ENCODE measurements at places on chromosomes 11 and 22. TPM values are rescaled to one million over a fixed set of nuclear protein-coding genes. Genes with fewer than 3 reads are reported as not detected.
A peak's percentile ranks its signal among the peaks of the same experiment; 100 is the strongest.

- no peaks in the 10 kb centered on the region for H3K36me3 ChIP-seq
- H3K27me3 ChIP-seq: no peaks in the 10 kb centered on the region
- H3K4me1 ChIP-seq: no peaks in the 10 kb centered on the region
- no peak overlapping the region for H3K4me3 ChIP-seq
These were observed 14.2 kb downstream of the OR52A5 start for GRCh38 chr11:5123802-5124521.

DNA sequence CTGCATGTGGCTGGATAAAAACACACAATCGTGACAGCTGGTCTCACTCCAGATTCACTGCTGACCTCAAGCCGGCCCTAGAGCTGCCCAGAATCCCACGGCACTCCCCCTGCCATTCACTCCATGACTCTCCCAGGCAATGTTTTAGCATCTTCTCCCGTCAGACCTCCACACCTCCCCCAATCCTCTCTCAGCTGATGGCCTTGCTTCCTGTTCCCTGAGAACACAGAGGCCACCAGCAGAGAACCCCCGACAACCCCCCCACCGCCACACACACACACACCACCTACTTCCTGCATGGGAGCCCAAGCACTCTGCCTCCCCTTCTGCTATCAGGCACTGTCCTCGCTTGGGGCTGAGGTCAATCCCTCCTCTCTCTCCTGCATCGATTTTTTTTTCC lies 9.3 kb downstream of the TNKS1BP1 start:
- no peak overlapping the region for H3K4me3 ChIP-seq
- DNase-seq: no peak
- H3K27ac ChIP-seq: peak overlapping the region; percentile 42

DNA sequence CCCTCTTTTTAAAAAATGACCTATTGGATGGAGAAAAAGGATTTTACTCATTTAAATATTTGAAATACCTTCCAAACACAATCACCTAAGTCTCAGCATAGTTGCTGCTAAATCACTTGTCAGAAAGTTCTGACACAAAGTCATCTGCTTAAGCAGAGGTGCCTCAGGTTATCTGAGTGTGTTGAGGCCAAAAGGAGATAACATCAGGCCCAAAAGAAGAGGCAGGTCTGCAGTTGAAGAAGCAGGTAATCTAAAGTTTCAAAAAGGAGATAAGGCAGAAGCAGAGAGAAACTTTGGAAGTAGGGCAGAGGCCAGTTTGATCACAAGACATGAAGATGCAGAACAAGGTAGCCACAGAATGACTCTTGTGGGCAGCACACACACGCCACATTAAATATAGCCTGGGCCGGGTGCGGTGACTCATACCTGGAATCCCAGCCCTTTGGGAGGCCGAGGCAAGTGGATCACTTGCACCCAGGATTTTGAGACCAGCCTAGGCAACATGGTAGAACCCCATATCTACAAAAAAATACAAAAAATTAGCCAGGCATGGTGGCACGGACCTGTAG lies 175.7 kb upstream of the API5 start:
- no peaks in the 10 kb centered on the region for H3K36me3 ChIP-seq
- no peak overlapping the region for H3K4me3 ChIP-seq
- no peaks in the 10 kb centered on the region for H3K27me3 ChIP-seq
- no peak for DNase-seq

- no peak for DNase-seq
- no peaks in the 10 kb centered on the region for H3K27me3 ChIP-seq
- no peak overlapping the region for H3K27ac ChIP-seq
- no peaks in the 10 kb centered on the region for H3K36me3 ChIP-seq
- no peaks in the 10 kb centered on the region for H3K4me1 ChIP-seq
These were observed 18.5 kb upstream of the MED17 start for GRCh38 chr11:93765551-93765950.

GRCh38 chr11:88206751-88207150 lies 31.5 kb upstream of the RAB38 start:
- no peaks in the 10 kb centered on the region for H3K27me3 ChIP-seq
- no peak overlapping the region for H3K4me3 ChIP-seq
- H3K27ac ChIP-seq: no peak overlapping the region

EIF3D gene
- total RNA-seq: 192 TPM

IZUMO1R gene
- total RNA-seq: not detected

CCDC116 gene
- 0.46 TPM for total RNA-seq

ZDHHC13 gene
- total RNA-seq: 7.9 TPM
